ENCODE measurements at places on chromosomes 12 and 14.

- no peak overlapping the region for H3K4me3 ChIP-seq
- peak; percentile 65 for DNase-seq
- H3K27ac ChIP-seq, result no peak overlapping the region
- H3K4me1 ChIP-seq, result no peaks in the 10 kb centered on the region
- H3K27me3 ChIP-seq, result no peaks in the 10 kb centered on the region
Measured at GRCh38 chr14:75542588-75543091, 20.4 kb downstream of the BATF start.

- no peaks in the 10 kb centered on the region for H3K4me1 ChIP-seq
- peaks cover 31% of the 10 kb centered on the region for H3K36me3 ChIP-seq
- H3K4me3 ChIP-seq, result no peak overlapping the region
- no peak for DNase-seq
- H3K27ac ChIP-seq, result no peak overlapping the region
Measured at GRCh38 chr14:75724414-75725204, 63.6 kb downstream of the TTLL5 start.

GRCh38 chr12:95796225-95796981 lies 5.8 kb upstream of the NTN4 start:
- H3K4me1 ChIP-seq, result peaks cover 4% of the 10 kb centered on the region
- H3K27ac ChIP-seq, result no peak overlapping the region
- no peaks in the 10 kb centered on the region for H3K27me3 ChIP-seq
- no peak overlapping the region for H3K4me3 ChIP-seq
- DNase-seq, result peak; percentile 54
- H3K36me3 ChIP-seq, result no peaks in the 10 kb centered on the region

GRCh38 chr14:104632781-104633180 lies 28.2 kb upstream of the TMEM179 start:
- H3K4me1 ChIP-seq, result no peaks in the 10 kb centered on the region
- DNase-seq, result no peak
- no peaks in the 10 kb centered on the region for H3K36me3 ChIP-seq

GRCh38 chr12:76084863-76085519 lies 506 bp upstream of the NAP1L1 start:
- no peaks in the 10 kb centered on the region for H3K27me3 ChIP-seq
- H3K4me3 ChIP-seq, result peak overlapping the region; percentile 84
- H3K4me1 ChIP-seq, result peaks cover 2% of the 10 kb centered on the region
- peak overlapping the region; percentile 79 for H3K27ac ChIP-seq
- DNase-seq, result peak; percentile 91

GRCh38 chr14:75282170-75282554 lies 3.5 kb downstream of the FOS start:
- H3K27me3 ChIP-seq, result no peaks in the 10 kb centered on the region
- H3K4me1 ChIP-seq, result peaks cover 18% of the 10 kb centered on the region
- peaks cover 22% of the 10 kb centered on the region for H3K36me3 ChIP-seq
- no peak overlapping the region for H3K4me3 ChIP-seq
- no peak overlapping the region for H3K27ac ChIP-seq
- peak; percentile 98 for DNase-seq

DNA sequence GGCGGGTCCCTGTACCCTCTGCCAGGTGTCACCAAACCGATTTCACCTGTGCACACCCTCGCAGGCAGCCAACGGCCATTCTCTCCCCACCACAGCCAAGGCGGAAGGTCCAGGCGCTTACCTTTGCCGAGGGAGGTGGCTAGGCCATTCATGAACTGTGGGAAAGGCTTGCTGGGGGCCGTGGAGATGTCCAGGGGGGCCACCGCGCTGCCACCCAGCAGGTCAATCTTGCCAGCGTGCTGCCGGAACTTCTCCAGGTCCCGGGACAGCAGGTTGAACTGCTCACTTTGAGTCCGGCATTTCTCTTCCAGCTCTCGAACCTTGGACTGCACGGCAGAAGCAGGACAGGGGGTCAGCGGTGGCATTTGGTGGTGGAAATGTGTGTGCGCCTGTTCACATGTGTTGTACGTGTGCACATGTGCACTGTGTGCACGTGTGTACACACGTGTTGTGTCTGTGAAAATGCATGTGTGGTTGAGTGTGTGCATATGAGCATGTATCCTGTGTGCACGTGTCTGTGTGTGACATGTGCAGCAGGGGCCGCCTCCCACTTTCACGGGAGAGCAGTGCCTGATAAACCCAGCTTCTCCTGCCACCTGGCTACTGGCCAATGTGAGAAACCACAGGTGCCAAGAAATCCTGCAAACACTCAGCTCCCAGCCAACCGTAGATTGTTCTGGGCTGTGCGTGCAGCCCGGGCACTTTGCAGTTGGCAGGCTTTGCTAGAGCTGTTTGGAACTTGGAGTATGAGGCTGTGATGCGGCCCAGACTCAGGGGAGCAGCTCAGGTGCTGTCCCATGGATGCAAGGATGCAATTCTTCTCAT lies 118.9 kb downstream of the PIWIL1 start:
- no peaks in the 10 kb centered on the region for H3K27me3 ChIP-seq
- H3K36me3 ChIP-seq, result no peaks in the 10 kb centered on the region

DNA sequence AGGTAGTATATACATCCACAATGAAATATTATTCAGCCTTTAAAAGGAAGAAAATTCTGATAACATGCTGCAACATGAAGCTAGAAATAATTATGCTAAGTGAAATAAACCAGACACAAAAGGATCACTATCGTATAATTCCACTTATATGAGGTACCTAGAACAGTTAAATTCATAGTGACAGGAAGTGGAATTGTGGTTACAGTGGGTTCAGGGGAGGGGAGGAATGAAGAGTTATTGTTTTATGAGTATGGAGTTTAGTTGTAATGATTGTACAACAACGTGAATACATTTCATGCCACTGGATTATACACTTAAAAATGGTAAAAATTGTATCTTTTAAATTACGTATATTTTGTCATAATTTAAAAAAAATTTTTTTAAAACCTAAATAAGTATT lies 21.0 kb downstream of the EEA1 start:
- no peak overlapping the region for H3K27ac ChIP-seq
- no peaks in the 10 kb centered on the region for H3K36me3 ChIP-seq
- DNase-seq, result no peak
- H3K4me1 ChIP-seq, result peaks cover 3% of the 10 kb centered on the region

DNA sequence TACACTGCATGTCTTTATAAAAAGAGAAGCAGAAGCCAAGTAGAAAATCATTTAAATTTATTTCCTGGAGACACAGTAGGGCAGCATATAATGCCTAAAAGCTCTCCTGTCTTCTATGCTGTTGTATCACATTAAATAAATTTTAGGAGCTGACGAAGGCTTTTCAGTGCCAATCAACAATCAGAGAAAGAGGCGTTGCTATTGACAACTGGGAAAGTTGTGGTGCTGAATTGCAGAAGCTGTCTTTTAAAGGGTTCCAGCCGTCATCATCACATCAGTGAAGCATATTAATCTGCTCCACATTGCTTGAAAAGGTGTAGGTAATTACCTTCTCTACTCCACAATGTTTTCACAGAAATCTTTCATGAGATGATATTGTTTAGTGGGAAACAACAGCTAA lies 103.9 kb downstream of the FSCB start:
- no peaks in the 10 kb centered on the region for H3K36me3 ChIP-seq
- no peak overlapping the region for H3K27ac ChIP-seq
- no peaks in the 10 kb centered on the region for H3K27me3 ChIP-seq
- H3K4me1 ChIP-seq, result no peaks in the 10 kb centered on the region

- peaks cover 3% of the 10 kb centered on the region for H3K36me3 ChIP-seq
- H3K4me1 ChIP-seq, result peaks cover 7% of the 10 kb centered on the region
- H3K27me3 ChIP-seq, result no peaks in the 10 kb centered on the region
- no peak overlapping the region for H3K4me3 ChIP-seq
Measured at GRCh38 chr14:90545966-90546751, 149.3 kb downstream of the CALM1 start.

DNA sequence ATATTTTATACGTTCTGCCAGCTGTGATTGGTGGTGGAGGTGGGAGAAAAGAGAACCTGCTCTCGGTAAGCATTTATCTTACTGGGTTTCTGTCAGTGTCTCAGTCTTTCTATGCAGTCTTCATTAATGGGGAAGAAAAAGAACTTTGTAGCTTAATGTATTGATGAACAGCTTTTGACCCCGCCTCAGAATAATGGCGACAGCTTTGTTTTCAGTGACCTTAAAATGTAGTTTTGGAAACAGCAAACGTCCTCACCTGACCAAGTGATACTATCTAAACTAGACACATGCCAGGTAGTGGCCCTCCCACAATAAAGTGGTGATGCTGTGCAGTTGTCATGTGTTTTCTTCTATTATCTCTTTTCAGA lies 1.4 kb downstream of the DACT1 start:
- peaks cover 23% of the 10 kb centered on the region for H3K27me3 ChIP-seq
- no peaks in the 10 kb centered on the region for H3K4me1 ChIP-seq

GRCh38 chr12:56632701-56633467 lies 2.8 kb upstream of the BAZ2A start:
- peaks cover 4% of the 10 kb centered on the region for H3K36me3 ChIP-seq
- H3K4me1 ChIP-seq, result peaks cover 27% of the 10 kb centered on the region
- peak; percentile 8 for DNase-seq
- no peaks in the 10 kb centered on the region for H3K27me3 ChIP-seq
- H3K4me3 ChIP-seq, result no peak overlapping the region

GRCh38 chr12:48388938-48389337 lies 38.2 kb upstream of the ZNF641 start:
- H3K36me3 ChIP-seq, result no peaks in the 10 kb centered on the region
- no peaks in the 10 kb centered on the region for H3K4me1 ChIP-seq
- no peak overlapping the region for H3K4me3 ChIP-seq
- H3K27me3 ChIP-seq, result peaks cover 10% of the 10 kb centered on the region
- DNase-seq, result peak; percentile 4
- no peak overlapping the region for H3K27ac ChIP-seq

GRCh38 chr14:44613061-44613712 lies 106.1 kb upstream of the FSCB start:
- no peak overlapping the region for H3K27ac ChIP-seq
- H3K4me1 ChIP-seq, result no peaks in the 10 kb centered on the region
- H3K27me3 ChIP-seq, result no peaks in the 10 kb centered on the region
- no peak overlapping the region for H3K4me3 ChIP-seq
- no peaks in the 10 kb centered on the region for H3K36me3 ChIP-seq

DNA sequence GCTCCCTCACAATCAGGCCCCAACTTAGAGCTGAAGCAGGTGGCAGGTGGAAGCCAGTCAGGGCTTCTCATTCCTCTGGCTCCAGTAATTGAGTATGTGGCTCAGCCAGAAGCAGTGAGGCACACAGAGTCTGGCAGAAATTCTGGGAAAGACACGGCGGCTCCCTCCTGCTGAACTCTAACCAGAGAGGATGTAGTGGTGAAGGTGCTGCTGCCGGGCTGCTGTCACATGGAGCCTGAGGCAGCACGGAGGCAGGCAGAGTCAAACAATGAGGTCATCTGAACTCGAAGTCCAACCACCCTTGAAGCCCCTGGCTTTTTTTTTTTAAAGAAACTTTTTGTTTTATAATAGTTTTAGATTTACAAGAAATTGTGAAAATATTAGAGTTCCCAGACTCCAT lies 33.4 kb upstream of the SMOC1 start:
- no peaks in the 10 kb centered on the region for H3K36me3 ChIP-seq
- peaks cover 49% of the 10 kb centered on the region for H3K27me3 ChIP-seq
- no peak for DNase-seq
- H3K4me3 ChIP-seq, result no peak overlapping the region
- H3K4me1 ChIP-seq, result peaks cover 4% of the 10 kb centered on the region

DNA sequence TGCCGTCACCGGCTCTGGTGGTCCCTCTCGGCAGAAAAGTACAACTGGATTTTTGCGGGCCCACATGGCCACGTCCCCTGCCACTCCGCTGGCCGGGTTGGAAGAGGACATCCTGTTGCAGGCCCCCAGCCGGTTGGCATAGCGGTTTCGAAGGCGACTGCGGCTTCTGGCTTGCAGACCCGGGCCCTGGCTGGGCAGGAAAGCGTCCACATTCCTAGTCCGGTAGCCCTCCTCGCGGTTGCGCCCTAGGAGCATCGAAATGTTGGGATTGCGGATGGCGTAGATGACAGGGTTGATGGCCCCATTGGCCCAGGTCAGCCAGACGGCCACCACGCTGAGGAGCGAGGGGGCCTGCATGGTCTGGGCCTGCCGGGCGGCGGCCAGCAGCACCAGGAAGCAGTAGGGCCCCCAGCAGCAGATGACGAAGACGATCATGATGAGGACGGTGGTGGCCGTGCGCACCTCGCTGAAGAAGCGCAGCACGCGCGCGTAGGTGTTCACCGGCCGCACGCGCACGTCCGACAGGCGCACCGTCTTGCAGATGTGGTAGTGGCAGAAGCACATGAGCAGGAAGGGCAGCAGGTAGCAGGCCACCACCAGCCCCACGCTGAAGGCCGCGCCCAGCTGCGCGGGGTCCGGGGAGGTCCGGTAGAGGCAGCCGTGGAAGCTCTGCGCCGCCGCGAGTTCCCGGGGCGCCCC lies 1.2 kb downstream of the GPR135 start:
- H3K27ac ChIP-seq, result no peak overlapping the region
- H3K36me3 ChIP-seq, result peaks cover 12% of the 10 kb centered on the region
- peaks cover 12% of the 10 kb centered on the region for H3K4me1 ChIP-seq

DNA sequence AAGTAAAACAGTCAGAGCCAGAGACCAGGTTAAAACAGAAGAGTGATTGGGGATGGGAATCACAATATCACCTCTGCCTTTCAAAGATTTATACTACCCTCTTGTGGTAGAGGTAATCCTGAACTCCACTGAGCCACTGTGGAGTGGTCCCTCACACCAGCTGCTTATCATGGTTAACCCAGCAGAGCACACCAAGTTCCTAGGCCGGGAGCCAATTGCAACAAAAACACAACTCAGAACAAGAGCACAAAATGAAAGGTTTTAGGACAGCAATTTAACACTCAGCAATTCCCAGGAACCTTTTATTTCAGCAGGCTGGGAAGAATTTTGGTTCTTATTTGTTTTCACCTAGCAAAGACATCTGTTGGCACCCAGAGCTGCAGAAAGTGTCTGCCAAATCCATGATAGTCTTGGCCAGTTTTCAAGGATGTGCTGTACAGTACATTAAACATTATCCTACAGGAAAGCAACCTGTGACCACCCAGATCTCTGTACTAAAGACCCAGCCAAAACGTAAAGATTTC lies 220.5 kb upstream of the ATXN7L3B start:
- H3K36me3 ChIP-seq, result no peaks in the 10 kb centered on the region
- no peaks in the 10 kb centered on the region for H3K4me1 ChIP-seq
- no peak overlapping the region for H3K27ac ChIP-seq
- peak; percentile 21 for DNase-seq

DNA sequence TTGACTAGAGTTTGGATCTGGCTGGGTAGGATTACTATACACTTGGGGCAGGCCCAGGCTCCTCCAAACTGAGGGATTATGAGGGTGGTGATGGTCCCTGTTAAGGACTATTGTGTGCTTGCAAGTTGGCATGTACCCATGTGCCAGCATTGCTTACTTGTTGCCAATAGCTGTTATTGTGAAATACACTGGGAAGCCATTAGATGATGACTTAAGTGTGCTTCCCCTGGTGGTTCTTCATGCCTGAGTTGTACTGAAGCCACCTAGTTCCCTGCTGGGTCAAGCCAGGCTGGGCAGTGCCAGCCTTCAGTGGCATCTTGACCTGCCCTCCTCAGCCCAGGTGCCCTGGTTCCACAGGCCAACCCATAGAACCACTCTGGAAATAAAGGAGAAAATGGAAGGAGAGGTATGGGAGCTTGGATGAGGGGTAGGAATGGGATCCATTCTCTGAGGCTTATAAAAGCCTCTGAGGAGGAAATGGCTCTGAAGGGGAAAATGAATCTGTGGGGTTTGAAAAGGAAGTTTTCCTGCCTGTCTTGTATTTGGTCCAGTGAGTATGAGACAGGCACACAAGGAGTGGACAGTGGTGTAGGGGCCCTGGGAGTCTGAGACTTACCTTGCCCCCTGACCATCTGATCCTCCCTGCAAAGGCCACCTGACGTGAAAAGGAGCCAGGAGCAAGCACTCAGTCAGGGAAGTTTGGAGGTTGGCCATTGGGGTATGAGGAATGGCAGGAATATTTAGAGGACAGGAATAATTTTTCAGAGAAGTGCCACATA lies 724 bp downstream of the LTB4R start:
- H3K4me1 ChIP-seq, result peaks cover 10% of the 10 kb centered on the region
- H3K27me3 ChIP-seq, result peaks cover 7% of the 10 kb centered on the region
- no peak overlapping the region for H3K27ac ChIP-seq
- DNase-seq, result no peak
- H3K36me3 ChIP-seq, result peaks cover 15% of the 10 kb centered on the region
- H3K4me3 ChIP-seq, result peak overlapping the region; percentile 70

All from mesenchymal stem cell (in vitro differentiated cells and primary cell).